Left lung (tissue), 14 donors: ENCODE measurements at places on chromosomes 3 and 15. TPM values are rescaled to one million over a fixed set of nuclear protein-coding genes. Genes with fewer than 3 reads are reported as not detected.

DNA sequence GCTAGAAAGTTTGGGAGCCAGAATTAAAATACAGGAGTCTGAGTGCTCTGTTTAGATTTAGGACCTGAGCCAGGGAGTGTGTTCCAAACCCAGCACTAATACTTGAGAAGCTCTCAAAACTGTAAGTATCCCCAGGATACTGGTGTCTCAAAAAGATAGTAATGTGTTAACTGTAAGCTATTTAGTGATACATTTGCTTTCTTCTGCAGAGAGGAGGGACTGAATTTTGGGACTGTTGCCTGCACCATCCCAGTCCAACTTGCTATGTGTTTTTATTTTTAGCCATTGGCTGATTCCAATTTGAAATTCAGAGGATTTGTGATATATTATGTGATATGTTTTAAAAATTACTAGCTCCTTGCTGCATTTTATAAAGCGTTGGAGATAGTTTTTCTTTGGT lies 31.5 kb downstream of the UBE2E1 start:
- H3K27me3 ChIP-seq: no peaks in the 10 kb centered on the region
- H3K36me3 ChIP-seq: no peaks in the 10 kb centered on the region
- no peak for DNase-seq
- no peak overlapping the region for H3K4me3 ChIP-seq

- no peak overlapping the region for H3K27ac ChIP-seq
- no peaks in the 10 kb centered on the region for H3K4me1 ChIP-seq
- no peak for DNase-seq
- H3K27me3 ChIP-seq: no peaks in the 10 kb centered on the region
Observed at GRCh38 chr3:108486338-108486737, 24.1 kb downstream of the MYH15 start.

- H3K27ac ChIP-seq: no peak overlapping the region
- no peak for DNase-seq
- H3K36me3 ChIP-seq: no peaks in the 10 kb centered on the region
Observed at GRCh38 chr15:57444877-57445513, 68.7 kb downstream of the CGNL1 start.

DNA sequence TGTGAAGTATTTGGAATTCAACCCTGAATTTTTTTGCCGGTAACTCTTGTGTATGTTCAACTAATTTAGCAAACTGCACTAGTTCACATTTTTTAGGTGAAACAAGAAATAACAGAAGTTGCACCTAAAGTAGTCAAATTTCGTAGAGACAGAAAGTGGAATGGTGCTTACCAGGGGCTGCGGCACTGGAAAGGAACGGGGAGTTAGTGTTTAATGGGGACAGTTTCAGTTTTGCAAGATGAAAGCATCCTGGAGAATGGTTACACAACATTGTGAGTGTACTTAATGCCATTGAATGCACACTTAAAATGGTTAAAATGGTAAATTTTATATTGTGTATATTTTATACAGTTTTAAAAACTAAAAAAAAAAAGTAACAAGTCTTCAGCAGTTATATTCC lies 27.4 kb downstream of the PPARG start:
- no peaks in the 10 kb centered on the region for H3K36me3 ChIP-seq
- H3K27ac ChIP-seq: no peak overlapping the region
- H3K27me3 ChIP-seq: no peaks in the 10 kb centered on the region
- H3K4me3 ChIP-seq: no peak overlapping the region
- DNase-seq: no peak

GRCh38 chr3:8982509-8982908 lies 19.2 kb upstream of the RAD18 start:
- no peaks in the 10 kb centered on the region for H3K36me3 ChIP-seq
- no peak overlapping the region for H3K4me3 ChIP-seq
- H3K27ac ChIP-seq: peak overlapping the region; percentile 28

GRCh38 chr3:143847787-143848631 lies at the start of gene SLC9A9:
Gene SLC9A9 (minus strand): TSS chr3:143848468. CDS start chr3:143848322, 146 bp downstream.
- peaks cover 33% of the 10 kb centered on the region for H3K4me1 ChIP-seq
- DNase-seq: peak; percentile 56
- H3K4me3 ChIP-seq: peak within 1 kb of the TSS; percentile 46
- H3K36me3 ChIP-seq: no peaks in the 10 kb centered on the region
- peak within 1 kb of the TSS; percentile 57 for H3K27ac ChIP-seq
- H3K27me3 ChIP-seq: no peaks in the 10 kb centered on the region

Gene TEX9
- polyA plus RNA-seq: 15.7 TPM

Gene SSR3
- polyA plus RNA-seq: 128 TPM

Gene PAK2
- 78.9 TPM for polyA plus RNA-seq

Gene NLGN1
- polyA plus RNA-seq: 11.9 TPM

Gene GRK7
- polyA plus RNA-seq: 0.07 TPM

Gene ITPKA
- 1.4 TPM for polyA plus RNA-seq

Gene CFAP92
- polyA plus RNA-seq: 3.9 TPM

Gene STRA6
- 6.3 TPM for polyA plus RNA-seq

Gene CSPG5
- 1.1 TPM for polyA plus RNA-seq
